A172 (cell line): ENCODE measurements at places on chromosomes 5 and 9.

DNA sequence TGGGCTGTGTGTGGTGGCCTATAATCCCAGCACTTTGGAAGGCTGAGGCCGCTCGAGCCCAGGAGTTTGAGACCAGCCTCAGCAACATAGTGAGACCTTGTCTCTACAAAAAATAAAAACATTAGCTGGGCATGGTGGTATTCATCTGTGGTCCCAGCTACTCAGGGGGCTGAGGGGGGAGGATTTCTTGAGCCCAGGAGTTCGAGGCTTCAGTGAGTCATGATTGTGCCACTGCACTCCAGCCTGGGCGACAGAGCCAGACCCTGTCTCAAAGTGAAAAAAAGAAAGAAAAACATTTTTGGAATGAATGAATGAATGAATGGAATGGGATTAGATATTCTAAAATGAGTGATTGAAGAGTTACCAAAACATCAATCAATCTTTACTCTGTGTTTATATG lies 85.8 kb downstream of the FGF1 start:
- DNase-seq = no peak

GRCh38 chr9:5670079-5670478 lies 41.2 kb downstream of the RIC1 start:
- no peak for DNase-seq

GRCh38 chr9:134967547-134967930 lies 49.8 kb upstream of the FCN1 start:
- DNase-seq = no peak

DNA sequence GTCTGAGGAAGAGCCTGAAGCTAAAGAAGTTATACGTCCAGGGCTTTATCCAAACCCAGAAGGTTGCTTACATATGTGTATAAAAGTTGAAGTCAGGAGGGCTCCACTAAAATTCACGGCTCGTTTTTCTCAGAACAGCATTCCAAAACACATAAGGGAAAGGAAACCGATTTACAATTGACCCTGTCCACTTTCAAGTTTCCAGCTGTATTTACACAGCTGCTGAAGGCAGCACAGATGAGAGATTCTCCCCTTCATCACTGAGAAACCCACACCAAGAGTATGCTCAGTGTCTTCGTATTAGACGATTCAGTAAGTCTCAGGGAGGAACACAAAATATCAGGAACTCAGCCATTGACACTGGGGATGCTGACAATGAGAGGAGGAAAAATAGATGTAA lies 5.9 kb upstream of the NREP start:
- no peak for DNase-seq

DNA sequence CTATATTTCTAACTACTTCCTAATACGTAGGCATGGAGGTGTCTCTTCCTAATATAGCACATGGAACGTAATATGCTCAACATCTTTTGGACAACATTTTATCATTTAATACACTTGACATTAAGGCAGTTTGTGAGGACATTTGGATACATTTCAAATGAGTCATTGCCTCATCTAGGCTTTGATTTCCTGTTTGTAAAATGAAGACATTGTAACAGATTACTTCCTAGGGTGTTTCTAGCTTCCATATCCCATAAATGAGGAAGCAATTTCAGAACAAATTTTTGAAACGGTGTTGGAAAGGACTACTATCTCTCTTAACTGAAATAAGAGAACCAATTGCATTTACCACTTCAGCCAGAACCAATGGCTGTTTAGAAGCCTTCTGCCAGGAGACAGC lies 38.7 kb downstream of the SLC28A3 start:
- DNase-seq = peak; percentile 85

DNA sequence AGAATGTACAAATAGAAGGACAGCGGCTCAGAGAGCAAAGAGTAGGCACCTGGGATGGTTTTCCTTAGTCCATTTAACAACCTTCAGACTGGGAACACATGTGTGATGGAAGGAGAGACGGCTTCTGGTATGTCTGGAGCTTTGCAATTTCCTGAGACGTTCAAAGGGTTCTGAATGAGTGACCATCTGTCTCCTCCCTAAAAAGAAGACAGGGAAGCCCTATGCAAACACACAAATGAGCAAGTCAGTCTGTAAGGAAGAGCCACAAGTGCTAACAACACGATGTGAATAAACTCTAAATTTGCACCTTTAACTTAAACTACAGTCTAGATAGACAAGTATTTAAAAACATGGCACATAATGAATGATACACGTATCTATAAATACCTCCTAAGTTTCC lies 391.0 kb downstream of the ICE1 start:
- DNase-seq = no peak

GRCh38 chr9:78405461-78405860 lies 108.5 kb downstream of the PSAT1 start:
- no peak for DNase-seq

- no peak for DNase-seq
Measured at GRCh38 chr5:102875721-102876123, 120.6 kb downstream of the PAM start.

DNA sequence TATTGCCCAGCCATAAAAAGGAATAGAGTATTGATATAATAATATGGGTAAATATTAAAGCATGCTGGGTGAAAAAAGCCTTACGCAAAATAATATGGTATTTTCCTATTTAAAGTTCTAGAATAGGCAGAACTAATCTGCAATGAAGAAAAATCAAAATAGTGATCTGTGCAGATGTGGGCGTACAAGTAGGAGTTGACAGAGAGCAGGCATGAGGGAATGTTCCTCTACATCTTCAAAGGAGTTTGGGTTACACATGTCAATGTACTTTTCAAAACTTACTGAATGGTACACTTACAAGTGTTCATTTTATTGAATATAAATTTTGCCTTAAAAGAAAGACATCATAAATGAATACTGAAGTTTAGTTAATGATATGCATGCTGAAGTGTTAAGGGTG lies 33.0 kb upstream of the ZBED3 start:
- DNase-seq = no peak
